ENCODE measurements at places on chromosomes 4 and X. TPM values are rescaled to one million over a fixed set of nuclear protein-coding genes. Genes with fewer than 3 reads are reported as not detected.

IL3RA gene
- total RNA-seq: 8.0 TPM

PWWP3B gene
- total RNA-seq: not detected

DNA sequence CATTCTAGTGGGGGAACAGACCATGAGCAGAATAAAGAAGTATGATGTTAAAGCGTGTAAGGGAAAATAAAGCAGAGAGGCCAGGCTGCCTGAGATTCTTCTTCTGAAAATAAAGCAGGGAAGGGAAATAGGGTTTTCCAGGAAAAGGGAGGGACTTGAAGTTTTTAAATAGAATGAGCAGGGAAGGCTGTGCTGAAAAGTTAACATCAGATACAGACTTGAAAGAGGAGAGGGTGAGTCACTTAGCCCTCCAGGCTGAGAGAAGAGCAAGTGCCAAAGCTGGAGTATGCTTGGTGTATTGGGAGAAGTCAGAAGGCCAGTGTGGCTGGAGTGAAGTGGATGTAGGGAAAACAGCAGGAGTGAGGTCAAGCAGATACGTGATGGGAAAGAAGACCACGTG is 10.0 kb upstream of the PLK4 start:
- no peak for DNase-seq

DNA sequence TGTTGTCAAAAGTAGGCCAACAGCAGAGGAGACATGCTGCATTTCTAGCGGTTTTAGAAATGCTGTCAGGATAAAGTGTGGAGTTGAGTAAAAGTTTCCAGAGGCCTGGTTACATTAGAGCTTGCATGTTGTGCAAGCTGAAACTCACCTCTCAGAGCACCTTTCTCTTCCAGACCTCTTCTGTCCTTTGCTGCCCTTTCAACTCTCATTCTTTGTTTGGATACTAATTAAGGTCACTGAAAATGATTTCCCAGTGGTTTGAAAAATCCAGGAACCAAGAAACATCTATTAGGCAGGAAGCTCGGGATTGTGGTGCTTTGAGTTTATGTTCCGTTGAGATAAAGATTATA is 426.6 kb downstream of the MAPK10 start:
- no peak for DNase-seq

DNA sequence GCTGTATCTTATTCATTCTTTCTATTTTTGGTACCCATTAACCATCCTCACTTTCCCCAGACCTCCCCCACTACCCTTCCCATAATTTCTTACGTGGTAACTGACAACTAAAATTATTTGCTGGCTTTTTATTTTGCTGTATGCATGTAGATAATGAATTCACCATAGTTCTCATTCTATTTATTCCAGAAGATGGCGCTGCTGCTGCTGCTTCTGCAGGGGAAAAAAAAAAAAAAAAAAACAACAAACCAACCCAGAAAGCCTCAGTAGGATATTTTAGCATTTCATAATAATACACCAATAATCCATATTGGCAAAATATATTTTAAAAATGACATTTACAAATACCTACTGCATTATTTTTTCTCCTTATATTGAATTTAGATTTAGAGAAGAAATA is 416.6 kb upstream of the MAGEB18 start:
- no peak for DNase-seq

GRCh38 chr4:24772061-24772705 is 23.2 kb upstream of the SOD3 start:
- DNase-seq: no peak

DNA sequence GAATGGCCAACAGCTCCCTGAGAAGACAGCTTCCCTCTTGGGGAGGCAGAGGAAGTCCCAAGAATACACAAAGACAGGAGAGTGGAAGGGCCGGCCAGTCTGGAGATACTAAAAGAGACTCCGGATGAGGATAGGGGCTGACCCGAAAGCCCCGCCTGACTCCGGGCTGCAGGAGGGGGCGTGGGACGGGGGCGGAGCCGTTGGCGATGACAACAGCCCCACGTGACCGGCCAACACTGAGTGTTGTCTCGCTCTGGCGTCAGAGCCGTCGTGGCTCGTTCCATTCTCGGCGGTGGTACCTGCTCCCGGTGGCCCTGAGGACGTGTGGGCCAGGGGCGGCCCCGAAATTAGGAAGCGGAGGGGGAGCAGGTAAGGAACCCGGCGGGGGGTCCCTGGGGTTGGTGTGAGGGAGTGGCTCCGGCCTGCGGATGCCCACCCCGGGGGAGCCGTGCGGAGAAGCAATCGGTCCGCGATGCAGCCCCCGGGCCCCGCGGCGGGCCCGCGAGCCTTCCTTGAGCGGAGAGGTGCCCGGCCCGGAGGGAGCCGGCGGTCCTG is at the start of gene BEX4:
BEX4 (plus strand) TSS at position 239 of the 555 bp plus-strand sequence. CDS start 1,046 bp downstream, outside the sequence.
- peak; percentile 94 for DNase-seq
